ENCODE measurements at places on chromosomes 7 and 10.

DNA sequence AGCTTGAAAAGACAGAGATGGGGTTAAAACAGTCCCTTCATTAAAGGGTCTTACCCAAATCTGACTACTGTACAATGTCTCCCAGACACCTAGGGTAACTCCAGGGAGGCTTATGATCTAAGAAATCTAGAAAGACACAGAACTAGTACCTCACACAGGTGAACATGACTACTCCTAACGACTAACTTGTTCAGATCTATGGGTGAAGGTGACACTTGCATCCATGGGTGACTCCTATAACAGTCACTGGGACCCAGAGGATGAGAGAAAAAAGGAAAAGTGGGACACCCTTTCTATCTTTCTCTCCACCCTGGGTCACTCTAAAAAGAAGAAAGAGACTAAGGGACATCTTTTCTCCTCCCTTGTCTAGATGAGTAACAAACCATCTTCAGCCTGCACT, 19.2 kb downstream of the AKR1C8 start:
- DNase-seq: no peak

DNA sequence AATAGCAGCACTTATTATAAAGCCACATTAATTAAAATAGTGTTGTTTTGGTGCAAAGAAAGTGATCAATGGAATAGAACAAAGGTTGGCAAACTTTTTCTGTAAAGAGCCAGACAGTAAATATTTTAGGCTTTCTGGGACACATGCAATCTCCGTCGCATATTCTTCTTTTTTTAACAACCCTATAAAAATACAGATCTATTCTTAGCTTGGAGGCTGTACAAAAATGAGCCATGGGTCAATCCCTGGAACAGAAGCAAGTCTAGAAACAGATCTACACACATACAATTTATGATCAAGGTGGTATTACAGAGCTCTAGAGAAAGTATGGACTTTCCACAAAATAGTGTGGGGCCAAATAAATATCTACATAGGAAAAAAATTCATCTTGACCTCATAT, 71.8 kb downstream of the ARHGAP21 start:
- DNase-seq: no peak

DNA sequence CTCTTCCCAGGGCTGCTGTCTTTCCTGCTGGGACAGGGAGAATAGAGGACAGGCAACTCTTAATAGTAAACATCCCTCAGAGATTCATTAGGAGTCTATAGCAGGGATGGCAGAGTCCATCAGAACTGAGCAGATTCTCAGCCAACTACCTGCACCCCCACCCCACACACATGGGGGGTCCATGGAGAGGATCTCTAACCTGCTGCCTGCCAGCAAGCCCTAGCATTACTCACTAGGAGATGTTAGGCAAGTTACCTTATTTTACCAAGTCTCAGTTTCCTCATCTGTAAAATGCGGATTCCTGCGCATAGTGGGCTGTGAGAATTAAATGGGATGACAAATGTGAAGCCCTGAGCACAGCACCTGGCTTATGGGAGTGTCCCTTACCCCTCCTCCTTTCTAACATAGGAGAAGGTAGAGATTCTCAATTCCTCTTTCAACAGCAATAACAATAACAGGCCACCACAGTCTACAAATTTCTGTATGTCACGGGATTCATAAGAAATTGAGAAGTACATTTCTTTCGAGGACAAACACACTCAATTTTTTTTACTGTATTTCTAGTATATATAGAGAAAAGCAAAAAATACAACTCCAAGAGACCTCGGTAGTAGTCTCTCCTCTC, 23.8 kb upstream of the WDR11 start:
- no peak for DNase-seq

- no peak for DNase-seq
Observed at GRCh38 chr10:71188201-71188600, 24.2 kb upstream of the UNC5B start.

DNA sequence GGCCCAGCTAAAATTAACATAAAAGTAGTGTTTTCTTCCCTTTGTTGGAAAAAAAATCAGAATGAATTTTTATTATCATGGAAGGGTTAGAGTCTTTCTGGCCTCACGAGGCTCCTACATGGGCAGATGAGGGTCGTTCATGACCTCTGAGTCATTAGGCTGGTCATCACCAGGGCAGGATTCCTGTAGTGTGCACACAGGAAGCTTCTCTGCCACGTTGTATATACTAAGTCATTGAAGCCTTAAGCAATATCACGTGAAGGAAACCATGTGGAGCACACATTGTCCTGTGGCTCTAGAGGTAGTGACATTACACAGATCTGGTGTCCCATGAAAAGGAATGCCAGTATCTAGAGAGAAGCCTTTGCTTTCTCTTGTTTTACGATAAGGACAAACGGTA, 84.7 kb upstream of the C1QL3 start:
- DNase-seq: no peak

Measured in LNCaP clone FGC (cell line).